GM13976 (cell line): ENCODE measurements at places on chromosomes 11 and 22.

DNA sequence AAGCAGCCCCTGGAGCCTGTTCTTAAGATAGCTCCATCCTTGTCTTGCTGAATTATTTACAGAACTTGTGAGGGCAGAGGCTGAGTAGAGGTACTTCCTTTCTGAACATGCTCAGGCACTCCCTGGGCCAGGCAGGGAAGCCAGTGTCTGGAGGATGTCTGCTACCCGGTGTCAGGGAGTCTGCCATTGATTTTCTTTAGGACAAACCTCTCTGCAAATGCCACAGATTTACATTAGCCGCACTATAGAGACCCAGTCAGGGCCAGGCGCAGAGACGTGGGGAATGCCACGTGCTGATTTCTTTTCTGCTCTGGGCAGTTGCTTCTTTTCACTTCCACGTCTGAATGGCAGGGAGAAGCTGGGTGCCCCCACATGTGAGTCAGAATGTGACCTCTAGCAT is 585.5 kb downstream of the NTM start:
- no peak for DNase-seq

GRCh38 chr11:36265793-36266628 is 23.2 kb downstream of the COMMD9 start:
- DNase-seq: peak; percentile 72

DNA sequence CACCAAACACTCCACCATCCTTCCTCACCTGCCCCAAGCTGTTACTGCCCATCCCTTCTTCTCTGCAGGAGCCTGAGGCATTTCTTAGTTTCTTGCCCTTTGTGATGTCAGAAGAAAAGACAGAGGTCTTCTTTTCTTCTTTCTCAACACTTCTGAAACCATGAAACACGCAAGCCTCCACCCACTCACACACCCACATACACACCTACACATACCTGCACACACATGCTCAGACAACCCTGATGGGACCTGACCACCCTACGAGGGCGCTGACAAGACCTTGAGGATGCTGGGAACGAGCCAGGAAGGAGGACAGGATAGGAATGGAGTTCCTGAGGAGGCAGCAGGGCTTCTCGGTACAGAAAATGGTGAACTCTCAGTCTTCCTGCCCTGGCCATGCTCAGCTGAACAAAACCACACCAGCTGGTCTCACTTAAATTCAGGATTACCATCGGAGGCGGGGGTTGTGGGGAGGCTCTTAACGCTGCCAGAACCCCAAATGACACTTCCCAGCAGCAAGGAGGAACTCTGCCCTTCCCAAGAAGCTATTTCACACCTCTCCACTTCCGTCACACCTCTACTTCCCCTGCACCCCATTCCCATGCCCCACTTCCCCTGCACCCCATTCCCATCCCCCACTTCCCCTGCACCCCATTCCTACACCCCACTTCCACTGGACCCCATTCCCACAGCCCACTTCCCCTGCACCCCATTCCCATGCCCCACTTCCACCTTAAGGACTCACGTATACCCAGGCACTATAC is 41.0 kb downstream of the CSF2RB start:
- peak; percentile 60 for DNase-seq

DNA sequence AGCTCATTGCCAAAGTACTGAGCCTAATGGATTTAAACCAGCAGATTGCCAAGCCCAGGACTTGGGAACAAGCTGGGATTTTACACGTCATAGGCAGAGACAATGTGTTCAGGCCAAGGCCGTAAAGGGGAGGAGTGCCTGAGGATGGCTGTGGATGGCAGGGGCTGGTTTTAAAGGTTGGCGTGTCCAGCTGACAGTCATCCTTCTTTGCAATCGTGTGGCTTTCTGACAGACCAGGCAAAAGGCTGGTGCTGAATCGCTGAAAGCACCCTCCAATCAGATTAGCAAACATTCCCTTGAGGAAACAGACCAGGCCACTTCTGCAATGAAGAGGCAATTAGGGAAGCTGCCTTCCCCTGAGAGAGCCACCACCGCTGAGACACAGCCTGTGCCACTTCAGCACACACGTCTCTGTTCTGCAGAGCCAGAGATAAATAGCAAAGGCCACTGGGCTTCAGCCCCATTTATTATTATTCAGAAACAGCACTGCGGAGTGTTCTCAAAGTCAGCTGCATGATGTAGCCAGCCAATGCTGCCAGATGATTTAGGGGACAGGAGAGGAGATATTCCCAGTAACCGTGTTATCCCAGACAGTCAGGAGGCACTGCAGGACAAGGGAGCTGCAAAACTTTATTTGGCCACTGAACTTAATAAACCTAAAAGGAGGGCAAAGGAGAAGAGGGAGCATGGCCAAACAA is 54.2 kb upstream of the CSNK2A3 start:
- DNase-seq: no peak

- peak; percentile 42 for DNase-seq
These were observed 456 bp downstream of the AAMDC start for GRCh38 chr11:77821349-77821851.

GRCh38 chr11:69942333-69942820 is 123.2 kb upstream of the FGF3 start:
- no peak for DNase-seq

DNA sequence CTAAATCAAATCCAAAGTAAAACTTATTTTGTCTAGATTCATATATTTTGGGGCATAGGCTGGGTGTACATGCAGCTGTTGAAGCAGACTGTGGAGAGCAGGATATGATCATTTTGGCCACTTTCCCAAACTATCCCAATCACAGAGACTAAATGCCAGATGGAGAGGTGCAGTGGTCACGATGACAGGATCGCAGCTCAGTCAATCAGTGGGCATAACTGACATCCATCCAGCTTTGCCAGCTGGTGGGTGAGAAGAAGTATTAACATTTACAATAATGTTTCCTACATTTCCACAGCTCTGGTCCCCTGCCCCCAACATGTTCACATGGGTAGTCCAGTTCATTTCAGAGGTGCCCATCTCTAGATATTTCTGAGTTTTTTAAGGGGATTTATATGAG is 255.5 kb upstream of the SESN3 start:
- no peak for DNase-seq
